GM03348 (cell line): ENCODE measurements at places on chromosomes 5 and 9.

DNA sequence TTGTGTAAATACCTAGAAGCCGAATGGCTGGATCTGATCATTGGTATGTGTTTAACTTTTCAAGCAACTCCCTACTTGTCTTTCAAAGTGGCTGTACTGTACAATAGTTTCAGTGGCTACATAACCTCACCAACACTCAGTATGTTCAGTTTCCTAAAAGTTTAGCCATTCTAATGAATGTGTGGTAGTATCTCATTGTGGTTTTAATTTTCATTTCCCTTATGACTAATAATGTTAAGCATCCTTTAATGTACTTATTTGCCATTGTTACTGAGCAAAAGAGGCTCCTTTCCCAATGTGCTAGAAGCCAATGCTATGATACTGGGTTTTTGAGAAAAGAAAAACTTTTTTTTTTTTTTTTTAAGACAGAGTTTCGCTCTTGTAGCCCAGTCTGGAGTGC lies 27.8 kb upstream of the ALDOB start:
- DNase-seq: peak; percentile 24

DNA sequence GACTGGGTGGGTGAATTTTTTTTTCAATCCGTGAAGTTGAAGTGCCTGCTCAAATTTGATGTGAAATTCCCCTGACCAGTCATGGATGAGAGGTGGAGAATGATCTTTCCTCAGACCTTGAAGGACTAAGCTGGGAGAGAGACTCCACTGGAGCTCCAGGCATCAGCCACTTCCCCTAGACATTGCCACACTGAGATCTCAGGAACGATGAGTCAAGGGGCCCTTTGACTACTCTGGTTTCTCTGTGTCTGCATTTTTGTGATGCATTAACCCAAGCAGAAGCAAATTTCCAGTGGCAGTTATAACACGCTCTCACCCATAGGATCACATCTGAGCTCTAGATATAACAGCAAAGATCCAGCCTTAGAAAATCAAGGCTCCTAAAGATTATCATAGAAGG lies 171.2 kb upstream of the KIF2A start:
- DNase-seq: no peak

GRCh38 chr5:179132586-179133355 lies 72.6 kb downstream of the ZNF354C start:
- no peak for DNase-seq

- no peak for DNase-seq
Observed at GRCh38 chr9:70656281-70656680, 241.8 kb upstream of the KLF9 start.

GRCh38 chr5:146744068-146744745 lies 134.3 kb downstream of the PPP2R2B start:
- DNase-seq: peak; percentile 19

- no peak for DNase-seq
Observed at GRCh38 chr5:175694371-175695160, 36.7 kb downstream of the HRH2 start.

DNA sequence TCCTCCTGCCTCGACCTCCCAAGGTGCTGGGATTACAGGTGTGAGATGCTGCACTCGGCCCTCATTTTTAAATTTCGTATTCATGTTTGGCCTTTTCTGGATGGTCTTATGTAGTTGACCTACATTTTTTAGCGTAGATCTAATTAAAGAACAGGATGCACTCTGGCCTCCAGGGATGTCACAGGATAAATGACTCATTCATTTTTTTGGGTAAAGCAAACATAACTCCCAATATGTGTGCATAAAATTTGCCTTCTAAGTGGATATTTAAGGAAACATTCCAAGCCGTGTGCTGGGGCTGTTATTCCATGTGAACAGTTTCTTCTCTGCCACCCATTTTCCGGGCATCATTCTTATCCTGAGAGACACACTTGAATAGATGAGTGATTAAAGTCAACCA lies 501.6 kb downstream of the IRX1 start:
- no peak for DNase-seq

- DNase-seq: no peak
Observed at GRCh38 chr5:33474004-33474403, 33.2 kb downstream of the TARS1 start.

- no peak for DNase-seq
Observed at GRCh38 chr5:179250561-179251225, 94.6 kb downstream of the ADAMTS2 start.

DNA sequence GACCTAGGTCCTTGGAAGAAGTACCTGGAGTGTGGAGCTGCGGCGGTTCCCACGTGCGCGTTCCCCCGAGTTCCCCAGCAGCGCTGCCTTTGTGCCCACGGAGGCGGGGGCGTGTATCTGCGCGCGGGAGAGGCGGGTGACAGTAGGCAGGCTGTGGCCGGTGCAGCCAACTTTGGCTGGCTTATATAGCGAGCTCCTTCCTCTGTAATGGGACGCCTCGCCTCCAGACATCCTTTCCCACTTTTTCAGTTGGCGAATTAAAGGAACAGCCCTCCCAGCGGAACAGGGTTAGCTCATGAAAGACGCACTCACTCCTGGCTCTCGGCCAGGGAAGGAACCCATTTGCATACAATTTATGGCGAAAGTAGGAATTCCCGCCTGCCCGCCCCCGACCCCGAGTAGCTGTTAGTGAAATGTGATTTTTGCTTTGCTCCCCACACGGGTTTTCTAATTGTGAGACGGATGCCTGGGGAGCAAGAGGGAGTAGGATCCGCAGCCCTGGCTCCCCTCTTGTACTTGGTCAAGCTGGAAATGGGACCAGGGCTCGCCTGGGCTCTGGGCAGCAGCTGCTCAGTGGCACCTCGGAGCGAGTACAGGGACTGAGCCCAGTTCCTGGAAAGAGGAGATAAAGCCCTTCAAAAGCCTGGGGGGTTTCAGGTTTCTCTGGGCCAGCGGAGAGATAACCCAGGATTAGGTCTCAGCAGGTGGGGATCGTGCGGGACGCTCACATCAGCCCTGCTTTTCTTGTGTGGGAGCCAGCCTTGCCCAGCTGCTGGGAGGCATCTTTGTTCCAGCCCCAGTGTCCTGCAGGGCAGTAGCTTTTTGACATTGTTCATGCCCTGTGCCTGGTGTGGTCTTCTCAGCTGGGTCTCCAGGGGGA lies at the start of gene TNC:
TSS of gene TNC (minus strand) at position 159 of the 880 bp plus-strand sequence. CDS start 27,139 bp downstream, outside the sequence.
- DNase-seq: peak; percentile 77

DNA sequence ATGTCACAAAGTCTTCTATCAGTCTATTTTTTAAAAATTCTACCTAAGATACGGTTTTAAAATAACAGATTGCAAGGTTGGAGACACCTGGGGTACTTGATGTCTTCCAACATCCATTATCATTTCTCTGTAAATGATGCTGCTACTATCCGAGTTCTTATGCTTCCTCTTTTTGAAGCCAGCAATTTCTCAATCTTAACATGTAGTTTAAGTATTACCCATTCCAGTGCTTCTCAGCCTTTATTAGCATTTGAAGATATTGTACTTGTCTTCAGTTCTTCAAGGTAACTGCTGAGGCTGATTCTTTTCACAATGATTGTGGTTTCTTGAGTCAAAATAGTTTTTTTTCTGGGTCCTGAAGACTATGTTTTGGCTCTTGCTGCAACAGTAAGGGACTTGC lies 96.4 kb upstream of the SELENOP start:
- DNase-seq: no peak

- peak; percentile 65 for DNase-seq
Observed at GRCh38 chr5:75049456-75050351, 2.7 kb downstream of the GCNT4 start.

- DNase-seq: no peak
Observed at GRCh38 chr9:86529496-86530275, 175.5 kb upstream of the TUT7 start.

DNA sequence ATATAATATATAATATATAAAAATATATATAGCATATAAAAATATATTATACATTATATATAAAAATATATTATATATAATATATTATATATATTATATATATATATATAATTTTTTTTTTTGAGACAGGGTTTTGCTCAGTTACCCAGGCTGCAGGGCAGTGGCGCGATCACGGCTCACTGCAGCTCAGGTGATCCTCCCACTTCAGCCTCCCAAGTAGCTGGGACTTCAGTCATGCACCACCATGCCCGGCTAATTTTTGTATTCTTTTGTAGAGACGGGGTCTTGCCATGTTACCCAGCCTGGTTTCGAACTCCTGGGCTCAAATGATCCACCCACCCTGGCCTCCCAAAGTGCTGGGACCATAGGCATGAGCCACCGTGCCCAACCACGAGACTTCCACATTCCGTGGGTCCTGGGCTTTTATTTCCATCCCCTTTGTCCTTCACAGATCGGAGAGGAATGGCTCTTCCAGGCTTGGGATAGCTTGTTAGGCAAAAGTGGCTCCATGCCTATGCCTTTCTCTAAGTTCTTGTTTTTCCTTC lies 62.0 kb upstream of the IER5L start:
- DNase-seq: no peak

GRCh38 chr9:129010267-129010975 lies 17.7 kb downstream of the SH3GLB2 start:
- DNase-seq: no peak

DNA sequence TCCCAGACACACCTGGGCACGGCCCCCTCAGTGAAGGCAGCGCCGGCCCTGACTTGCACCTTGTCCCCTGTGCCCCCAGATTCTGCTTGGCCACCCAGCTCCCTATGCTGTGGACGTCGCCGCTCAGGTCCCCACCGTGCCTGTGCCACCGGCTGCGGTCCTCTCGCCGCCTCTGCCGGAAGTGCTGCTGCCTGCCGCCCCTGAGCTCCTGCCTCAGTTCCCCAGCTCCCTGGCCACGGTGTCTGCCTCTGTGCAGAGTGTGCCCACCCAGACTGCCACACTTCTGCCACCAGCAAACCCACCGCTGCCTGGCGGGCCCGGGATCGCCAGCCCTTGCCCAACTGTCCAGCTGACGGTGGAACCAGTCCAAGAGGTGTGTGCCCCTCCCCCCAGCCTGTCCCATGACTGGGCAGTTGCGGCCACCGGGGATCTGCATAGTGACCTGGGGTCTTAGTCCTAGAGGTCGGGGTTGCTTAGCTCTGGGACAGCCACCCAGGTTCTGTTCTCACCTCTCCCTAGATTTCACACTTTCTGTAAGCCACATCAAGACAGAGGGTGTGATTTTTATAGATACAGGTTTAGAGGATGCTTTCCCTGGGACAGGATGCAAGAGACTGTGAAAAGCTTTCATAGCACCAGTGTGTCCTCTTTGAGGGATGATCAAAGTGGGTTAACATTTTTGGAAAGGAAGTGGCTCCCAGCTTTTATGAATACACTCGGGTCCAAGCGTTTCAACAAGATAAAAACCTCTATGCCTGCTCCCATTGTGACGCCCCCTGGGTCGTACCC lies 78.0 kb downstream of the WNK2 start:
- DNase-seq: peak; percentile 4

- DNase-seq: no peak
Observed at GRCh38 chr5:55227664-55228430, 732 bp upstream of the MCIDAS start.

DNA sequence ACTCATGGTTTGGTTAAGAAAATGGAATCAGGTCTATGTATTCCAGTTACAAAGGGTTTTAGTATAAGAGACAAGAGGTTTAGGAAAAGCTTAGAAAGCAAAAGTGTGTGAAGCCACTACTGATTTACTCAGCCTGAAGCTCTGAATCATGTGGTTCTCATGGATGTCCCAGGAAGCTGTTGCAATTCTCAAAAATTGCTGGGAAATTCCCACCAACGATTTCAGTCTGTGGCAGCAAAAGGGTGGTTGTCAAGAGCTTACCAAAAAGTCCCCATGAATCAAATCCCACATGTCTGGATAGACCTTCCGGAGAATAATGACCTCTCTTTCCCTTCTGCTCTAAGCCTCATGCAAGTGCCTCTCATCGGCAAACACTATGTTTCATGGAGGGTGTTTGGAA lies 929.9 kb downstream of the TLE4 start:
- no peak for DNase-seq

GRCh38 chr5:23864786-23865185 lies 357.4 kb downstream of the PRDM9 start:
- no peak for DNase-seq

- DNase-seq: peak; percentile 60
Observed at GRCh38 chr5:57316798-57317327, 143.0 kb downstream of the GPBP1 start.

GRCh38 chr5:122152266-122152900 lies 23.0 kb downstream of the ZNF474 start:
- DNase-seq: peak; percentile 38

- DNase-seq: no peak
Observed at GRCh38 chr5:179780362-179780761, 13.4 kb upstream of the LTC4S start.

- no peak for DNase-seq
Observed at GRCh38 chr5:154385236-154385512, 60.6 kb upstream of the SAP30L start.

- no peak for DNase-seq
Observed at GRCh38 chr5:95102687-95103086, 182.2 kb downstream of the MCTP1 start.

- DNase-seq: no peak
Observed at GRCh38 chr9:93126151-93126781, 7.8 kb downstream of the NINJ1 start.

DNA sequence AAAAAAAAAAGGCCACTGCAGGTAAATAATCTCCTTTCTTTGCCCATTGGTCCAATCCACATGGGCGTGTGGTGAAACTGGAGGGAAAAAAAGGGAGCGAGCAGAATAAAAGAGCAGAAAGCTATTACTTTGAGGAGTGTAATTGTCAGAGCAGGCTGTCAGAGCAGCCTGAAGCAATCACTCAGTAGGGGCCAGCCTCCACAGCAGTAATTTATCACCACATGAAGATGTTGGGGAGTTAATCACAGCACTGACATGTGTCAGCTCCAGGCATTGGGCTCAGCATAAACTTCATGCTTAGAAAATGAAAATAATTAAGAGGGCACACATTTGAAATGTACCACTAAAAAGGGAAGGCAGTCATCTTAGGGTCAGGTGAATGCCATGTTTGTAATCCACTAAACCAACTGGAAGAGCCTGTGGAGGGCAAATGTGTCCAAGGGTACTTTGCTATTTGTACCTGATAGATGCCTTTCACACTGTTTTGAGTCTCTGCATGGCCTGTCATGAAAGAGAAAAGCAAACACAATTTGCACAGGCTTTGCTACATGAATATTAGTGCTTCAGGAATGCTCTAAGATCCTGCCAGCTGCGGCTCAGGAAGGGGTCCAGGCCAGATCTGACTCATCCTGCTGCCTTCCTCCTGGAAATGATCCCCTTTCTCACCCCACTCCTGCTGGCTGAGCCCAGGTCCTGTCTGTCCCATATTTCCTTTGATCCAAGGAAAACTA lies 2.9 kb upstream of the PTGER4 start:
- peak; percentile 79 for DNase-seq

GRCh38 chr5:19462019-19462418 lies 526.0 kb downstream of the CDH18 start:
- DNase-seq: no peak

DNA sequence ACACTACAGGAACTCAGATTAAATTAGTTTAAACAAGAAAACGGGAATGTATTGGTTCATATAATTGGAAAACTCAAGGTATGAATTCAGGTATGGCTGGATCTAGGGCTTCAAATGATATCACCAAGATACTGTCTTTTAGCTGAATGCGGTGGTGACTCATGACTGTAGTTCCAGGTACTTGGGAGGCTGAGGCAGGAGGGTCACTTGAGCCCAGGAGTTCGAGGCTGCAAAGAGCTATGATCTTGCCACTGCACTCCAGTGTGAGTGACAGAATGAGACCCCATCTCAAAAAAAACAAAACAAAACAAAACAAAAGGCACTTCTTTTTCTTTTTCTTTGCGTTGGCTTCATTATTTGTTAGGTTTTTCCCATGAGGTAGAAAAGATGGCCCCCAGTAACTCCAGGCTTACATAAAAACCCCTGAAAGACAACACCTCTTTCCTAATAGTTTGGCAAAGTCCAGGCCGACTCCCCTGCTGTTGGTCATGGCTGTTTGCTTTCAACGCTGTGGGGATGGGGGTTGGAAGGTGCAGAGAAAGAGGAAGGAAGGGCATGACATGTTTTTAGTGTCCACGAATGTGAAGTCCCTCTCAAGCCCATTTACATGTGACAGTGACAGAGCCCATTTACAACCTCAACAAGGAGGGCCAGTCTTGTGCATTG lies 39.8 kb upstream of the CRB2 start:
- DNase-seq: no peak
